ENCODE measurements at places on chromosomes 7 and 10.

DNA sequence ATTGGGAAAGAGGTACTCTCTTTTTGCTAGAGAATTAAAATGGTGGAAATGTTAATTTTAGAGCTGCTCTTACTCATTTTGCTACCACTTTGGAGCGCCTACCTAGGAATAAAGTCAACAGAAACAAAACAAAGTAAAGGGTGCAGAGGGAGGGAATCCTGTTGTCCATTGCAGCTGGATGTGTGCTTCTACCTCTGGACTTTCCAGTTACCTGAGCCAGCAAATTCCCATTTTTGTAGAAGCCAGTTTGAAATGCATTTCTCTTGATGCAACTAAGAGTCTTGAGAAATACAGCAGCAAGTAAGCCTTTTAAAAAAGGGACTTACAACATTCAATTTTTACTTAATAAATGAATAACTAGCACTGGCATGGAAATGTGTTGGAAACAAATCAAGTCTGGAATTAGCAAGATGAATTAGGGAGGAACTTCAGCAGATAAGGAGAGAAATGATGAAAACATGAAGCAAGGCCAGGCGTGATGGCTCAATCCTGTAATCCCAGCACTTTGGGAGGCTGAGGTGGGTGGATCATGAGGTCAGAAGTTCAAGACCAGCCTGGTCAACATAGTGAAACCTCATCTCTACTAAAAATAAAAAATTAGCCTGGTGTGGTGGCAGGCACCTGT lies 113.5 kb upstream of the CTTNBP2 start:
- DNase-seq = no peak

- DNase-seq = no peak
Measured at GRCh38 chr7:54796150-54796549, 37.1 kb upstream of the SEC61G start.

GRCh38 chr7:113606325-113606724 lies 312.5 kb downstream of the PPP1R3A start:
- no peak for DNase-seq

DNA sequence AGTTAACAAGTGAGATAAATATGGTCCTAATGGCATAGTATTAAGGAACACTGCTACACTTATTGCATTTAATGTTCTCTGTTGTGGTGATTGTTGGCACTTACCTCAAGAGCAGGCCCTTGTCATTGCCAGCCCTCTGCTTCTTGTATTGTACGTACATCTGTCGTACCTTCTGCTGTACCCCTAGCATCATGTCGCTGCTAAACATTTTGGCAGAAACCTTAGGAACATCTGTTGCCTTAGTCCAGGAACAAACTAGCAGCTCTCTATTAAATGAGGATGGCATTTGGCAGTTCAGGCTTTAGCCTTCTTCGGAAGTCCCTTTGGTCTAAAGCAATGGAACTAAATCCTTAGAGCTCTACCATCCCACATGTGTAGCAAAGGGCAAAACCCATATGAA lies 47.6 kb downstream of the PRKG1 start:
- DNase-seq = no peak

DNA sequence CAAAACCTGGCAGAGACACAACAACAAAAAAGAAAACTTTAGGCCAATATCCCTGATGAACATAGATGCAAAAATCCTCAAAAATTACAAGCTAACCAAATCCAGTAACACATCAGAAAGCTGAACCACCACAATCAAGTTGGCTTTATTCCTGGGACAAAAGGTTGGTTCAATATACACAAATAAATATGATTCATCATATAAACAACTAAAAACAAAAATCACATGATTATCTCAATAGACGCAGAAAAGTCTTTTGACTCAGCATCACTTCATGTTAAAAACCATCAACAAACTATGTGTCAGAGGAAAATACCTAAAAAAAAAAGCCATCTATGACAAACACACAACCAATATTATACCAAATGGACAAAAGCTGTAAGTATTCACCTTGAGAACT lies 283.5 kb downstream of the THSD7A start:
- DNase-seq = no peak

GRCh38 chr10:48491392-48492139 lies 113.3 kb downstream of the ARHGAP22 start:
- DNase-seq = peak; percentile 16

- DNase-seq = no peak
Measured at GRCh38 chr7:68314208-68314607, 1284.1 kb upstream of the AUTS2 start.

DNA sequence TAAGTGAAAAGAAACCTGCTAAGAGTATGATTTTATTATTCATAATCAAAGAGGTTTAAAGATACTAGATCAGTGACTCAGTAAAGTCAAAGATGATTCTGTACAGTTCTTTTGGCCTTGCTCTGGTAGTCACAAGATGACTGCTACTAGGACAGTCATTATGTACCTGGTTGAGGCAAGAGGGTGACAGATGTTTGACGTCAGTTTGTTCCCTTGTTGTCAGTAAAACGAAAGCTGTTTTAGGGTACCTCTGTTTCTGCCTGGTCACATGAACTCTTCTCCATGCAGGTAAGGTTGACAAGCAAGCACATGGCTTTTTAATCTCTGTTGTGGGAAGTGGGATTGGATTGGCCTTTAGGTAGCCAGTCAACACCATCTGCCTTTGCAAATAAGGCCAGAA lies 308.0 kb downstream of the EXOC4 start:
- no peak for DNase-seq

GRCh38 chr7:159047536-159047935 lies 97.1 kb downstream of the VIPR2 start:
- DNase-seq = no peak

DNA sequence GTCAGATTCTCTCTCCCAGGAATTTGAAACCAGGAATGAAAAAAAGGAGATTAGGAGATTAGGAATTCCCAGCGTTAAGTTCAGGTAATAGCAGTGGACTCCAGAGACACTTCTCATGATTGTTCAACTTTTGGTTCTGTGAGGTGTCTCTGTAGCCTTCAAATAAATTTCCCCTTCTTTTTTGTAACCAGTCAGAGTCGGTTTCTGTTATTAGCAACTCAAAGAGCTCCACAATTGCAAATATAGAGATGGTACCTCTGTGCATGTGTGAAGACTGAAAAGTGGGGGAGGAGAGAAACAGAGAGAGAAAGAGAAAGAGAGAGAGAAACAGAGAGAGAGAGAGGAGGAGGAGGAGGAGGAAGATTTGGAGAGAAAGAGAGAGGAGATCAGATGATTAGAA lies 112.8 kb upstream of the STEAP1B start:
- DNase-seq = no peak

- DNase-seq = no peak
Measured at GRCh38 chr7:129188892-129189660, 643 bp downstream of the SMO start.
